NCI-H460 (cell line): ENCODE measurements at places on chromosomes 5 and 9. TPM values are rescaled to one million over a fixed set of nuclear protein-coding genes. Genes with fewer than 3 reads are reported as not detected.

ZNF169 gene
- 7.0 and 8.3 TPM in 2 replicates for total RNA-seq

KIF24 gene
- total RNA-seq = 2.4 and 2.5 TPM in 2 replicates

DNA sequence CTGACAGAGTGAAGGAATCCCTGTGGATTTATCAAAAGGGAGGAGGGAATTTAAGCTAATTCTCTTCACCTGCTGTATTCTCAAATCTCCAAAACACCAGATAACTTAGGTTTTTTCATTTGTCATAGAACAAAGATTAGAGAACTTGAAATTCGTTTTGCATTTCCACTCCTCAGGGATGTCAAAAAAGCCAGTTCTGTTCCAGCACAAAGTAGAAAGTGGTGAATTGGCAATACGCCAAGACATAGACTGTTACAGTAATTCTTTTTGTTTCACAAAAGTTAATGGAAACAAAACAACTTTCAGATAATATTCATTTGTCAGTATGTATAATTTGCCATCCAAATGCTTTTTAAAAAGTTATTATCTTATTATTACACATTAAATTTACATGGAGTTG lies 15.0 kb downstream of the S1PR3 start:
- DNase-seq = no peak

DNA sequence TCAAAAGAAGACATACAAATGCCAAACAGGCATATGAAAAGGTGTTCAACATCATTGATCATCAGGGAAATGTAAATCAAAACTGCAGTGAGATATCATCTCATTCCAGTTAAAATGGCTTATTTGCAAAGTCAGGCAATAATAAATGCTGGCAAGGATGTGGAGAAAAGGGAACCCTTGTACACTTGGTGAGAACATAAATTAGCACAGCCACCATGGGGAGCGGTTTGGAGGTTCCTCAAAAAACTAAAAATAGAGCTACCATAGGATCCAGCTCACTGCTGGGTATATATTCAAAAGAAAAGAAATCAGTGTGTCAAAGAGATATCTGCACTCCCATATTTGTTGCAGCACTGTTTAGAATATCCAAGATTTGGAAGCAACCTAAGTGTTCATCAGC lies 50.3 kb downstream of the AP3S1 start:
- DNase-seq = no peak

- no peak for DNase-seq
Observed at GRCh38 chr5:142929587-142929986, 159.4 kb downstream of the ARHGAP26 start.

- no peak for DNase-seq
Observed at GRCh38 chr9:29822458-29822857, 2249.2 kb upstream of the C9orf72 start.

GRCh38 chr9:21580636-21581378 lies 98.7 kb upstream of the IFNE start:
- DNase-seq = peak; percentile 79

- no peak for DNase-seq
Observed at GRCh38 chr5:74107899-74108298, 481.9 kb downstream of the ARHGEF28 start.

- no peak for DNase-seq
Observed at GRCh38 chr5:133285583-133286021, 233.8 kb downstream of the HSPA4 start.

GRCh38 chr5:62783374-62784057 lies 204.9 kb downstream of the LRRC70 start:
- no peak for DNase-seq

DNA sequence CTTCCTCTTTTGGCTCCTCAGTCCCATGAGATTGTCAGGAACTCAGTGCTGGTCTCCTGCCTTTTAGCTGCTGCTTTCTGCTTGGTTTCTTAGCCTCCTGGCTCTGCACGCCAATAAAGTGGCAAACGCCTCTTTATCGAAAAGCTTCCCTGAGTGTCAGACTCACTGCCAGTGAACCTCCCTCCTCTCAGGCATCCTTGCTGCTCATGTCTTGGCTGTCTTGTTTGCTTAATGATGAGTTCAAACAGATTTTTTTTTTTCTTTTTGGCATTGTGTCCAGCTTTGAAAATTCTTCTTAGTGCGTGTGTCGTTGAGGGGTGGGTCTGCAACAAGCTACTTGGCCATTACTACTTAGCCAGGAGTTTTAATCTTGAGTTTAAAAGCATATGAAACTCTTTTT lies 14.9 kb downstream of the RASGRF2 start:
- no peak for DNase-seq
